ENCODE measurements at places on chromosomes 2 and 18.

DNA sequence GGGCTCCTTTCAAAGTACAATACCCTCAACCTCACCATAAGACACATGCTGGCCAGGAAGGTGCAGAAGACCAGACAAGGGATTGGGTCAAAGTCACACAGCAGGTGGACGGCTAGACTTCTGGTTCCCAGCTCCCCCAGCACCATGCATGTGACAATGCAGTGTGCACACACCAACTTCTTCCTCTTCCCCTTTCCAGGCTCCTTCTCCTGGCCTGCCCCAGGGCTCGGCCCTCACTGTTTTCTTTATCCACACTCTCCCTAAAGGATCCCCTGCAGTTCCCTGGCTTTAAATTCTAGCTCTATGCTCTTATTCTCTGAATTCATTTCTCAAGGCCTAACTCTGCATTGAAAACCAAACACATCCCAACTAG is 82.3 kb downstream of the LOXHD1 start:
- no peak for DNase-seq

DNA sequence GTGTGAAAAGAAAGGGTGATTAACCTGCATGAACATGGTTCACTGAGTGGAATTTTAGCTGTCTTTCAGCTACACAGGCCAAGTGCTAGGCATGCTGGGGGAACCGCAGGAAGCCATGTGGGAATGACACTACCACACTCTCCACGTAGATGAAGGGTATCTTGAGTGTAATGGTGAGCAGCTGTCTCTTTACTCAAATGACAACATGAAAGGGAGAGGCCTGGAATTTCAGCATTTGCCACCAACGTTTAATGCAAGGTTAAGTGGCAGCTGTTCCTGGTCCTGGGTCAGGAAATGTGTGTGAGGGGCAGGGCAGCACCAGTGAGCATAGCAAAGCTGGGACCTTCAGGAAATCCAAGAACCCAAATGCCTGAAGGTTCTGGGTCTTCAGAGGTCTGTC is 588.4 kb downstream of the SLC4A3 start:
- DNase-seq: no peak

- DNase-seq: no peak
These were observed 7.8 kb downstream of the CCDC74A start for GRCh38 chr2:131535526-131535925.

DNA sequence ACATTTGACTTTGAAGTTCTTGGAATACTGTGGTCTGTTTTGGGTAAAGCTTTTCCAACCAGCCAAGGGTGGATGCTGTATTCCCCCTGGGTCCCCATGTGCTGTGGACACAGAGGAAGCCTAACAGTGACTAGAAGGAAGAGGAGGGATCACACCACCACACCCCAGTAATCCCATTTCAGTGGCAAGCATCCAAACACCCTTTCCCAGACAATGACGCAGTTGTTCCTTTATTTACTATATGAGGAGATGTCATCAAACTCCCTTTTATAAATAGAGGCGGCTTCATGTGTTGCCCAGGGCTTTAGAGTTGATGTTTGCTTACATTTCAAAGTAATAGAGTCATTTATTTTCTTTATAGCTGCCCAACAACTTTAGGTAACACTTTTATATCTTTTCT is 959.4 kb upstream of the GYPC start:
- no peak for DNase-seq

GRCh38 chr2:106104332-106105062 is 89.6 kb downstream of the UXS1 start:
- peak; percentile 66 for DNase-seq

DNA sequence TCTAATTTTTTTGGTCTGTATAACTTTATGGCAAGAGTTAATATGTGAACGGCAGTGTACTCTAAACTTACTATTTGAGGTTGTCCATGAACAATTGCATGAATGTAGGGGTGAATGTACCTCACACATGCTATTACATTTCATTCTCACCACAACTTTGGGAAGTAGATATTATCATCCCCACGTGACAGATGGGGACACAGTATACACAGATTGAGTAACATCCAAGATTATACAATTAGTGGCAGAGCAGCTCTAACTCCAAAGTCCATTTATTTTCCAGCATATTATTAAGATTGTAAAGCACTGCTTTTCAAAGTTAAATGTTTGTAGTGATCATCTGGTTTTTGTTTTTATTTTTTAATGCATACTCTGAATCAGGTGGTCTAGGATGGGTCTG is 622.1 kb upstream of the ZEB2 start:
- DNase-seq: no peak

DNA sequence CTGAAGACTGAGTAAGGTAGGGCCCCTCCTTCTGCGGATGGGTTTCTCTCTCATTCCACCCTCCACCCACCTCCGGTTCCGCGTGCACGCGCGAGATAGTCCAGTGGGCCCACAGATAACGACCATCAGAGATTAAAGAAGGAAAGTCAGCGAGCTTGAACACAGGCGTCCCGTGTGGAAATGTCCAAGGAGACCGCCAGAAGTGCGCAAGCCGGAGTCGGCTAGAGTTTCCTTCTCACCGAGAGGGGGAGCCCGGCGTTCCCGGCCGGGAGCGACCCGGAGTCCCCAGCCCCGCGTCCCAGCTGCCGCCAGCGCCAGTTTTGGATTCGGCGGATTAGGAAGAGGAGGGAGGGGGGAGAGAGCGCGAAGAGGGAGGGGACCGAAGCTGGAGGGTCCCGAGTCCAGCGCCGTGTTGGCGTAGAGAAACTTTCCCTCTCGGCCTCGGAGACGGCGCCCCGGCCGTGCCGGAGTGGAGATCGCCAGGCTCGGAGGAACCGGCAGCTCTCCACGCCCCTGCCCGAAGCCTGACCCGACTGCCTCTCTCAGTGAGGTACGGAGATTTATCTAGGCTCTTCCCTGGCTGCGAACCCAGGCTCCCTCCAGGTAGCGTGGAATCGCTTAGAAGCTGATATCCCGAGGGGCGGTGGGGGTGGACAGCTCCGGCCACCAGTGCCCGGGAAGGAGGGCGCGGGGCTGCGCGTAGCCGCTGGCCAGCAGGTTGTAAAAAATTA is at the start of gene GULP1:
Gene GULP1, plus strand, starts transcription at position 258 of the 731 bp plus-strand sequence. CDS start 185,829 bp downstream, outside the sequence.
- peak; percentile 84 for DNase-seq

GRCh38 chr2:180191432-180192124 is 184.5 kb upstream of the CWC22 start:
- peak; percentile 13 for DNase-seq

DNA sequence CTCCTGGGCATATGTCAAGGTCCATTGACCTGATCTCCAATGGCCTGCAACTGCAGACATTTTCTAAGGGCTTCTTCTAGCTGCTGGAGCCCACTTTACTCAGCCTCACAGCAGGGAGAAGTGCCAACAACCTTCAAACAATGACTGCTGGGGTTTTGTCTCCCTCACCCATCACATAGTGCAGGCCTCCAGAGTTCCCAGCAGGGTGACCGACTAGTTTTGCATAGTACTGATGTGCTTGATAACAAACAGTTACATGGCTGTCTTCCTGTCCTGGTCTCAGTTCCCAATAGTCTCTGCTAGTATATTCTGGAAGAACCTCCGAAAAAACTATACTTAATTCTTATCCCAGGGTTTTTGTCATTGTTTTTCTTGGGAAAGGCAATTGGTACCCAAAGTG is 10.4 kb upstream of the NETO1 start:
- DNase-seq: no peak

DNA sequence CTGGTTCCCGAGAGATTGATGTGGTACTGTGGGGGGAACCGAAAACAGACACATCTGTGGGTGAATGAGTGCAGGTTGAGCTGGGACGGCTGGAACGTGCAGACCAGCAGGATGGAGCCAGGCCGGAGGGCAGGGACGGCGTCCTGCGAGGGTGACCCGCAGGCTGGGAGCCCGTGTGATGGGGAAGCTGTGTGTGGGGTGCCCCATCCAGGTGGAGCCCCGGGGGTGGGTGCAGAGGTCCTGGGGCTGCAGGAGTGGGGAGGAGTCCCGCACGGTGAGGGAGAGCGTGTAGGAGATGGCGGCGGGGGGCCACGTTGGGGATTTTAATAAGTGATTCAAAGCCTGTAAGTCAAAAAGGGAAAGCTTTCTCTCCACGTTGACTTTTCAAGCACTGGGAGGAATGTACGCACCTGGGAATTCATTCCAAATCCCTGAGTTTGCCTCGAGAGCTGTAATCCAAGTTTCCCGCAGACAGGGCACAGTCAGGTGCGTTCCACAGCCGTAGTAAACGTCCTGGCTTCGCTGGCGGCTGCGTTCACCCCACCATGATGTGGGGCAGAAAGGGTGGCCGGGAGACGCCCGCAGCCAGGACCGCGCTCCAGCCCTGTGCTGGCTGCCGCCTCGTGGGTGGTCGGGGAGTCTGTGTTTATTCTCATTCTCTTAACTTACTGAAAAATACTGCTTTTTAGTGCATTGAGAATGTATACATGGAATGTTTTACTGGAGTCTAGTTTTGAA is 54.0 kb downstream of the NFATC1 start:
- no peak for DNase-seq

DNA sequence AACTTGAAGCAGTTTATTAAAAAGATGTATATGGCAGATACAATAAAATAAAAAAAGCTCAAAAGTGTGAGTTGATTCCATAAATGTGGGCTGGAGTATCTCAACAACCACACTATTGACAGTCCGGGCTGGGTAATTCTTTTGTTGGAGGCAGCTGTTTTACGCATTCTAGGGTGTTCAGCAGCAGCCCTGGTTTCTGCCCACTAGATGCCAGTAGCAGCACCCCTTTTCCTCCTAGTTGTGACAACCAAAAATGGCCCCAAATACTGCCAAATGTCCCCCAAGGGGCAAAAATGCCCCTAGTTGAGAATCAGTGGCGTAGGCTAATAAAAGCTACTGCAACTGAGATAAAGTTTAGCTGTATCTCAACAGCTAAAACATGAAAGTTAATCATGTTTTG is 44.8 kb downstream of the CHMP3 start:
- DNase-seq: no peak

- no peak for DNase-seq
These were observed 35.4 kb downstream of the SFXN5 start for GRCh38 chr2:73035899-73036711.

- DNase-seq: peak; percentile 63
These were observed 156.7 kb downstream of the EVA1A start for GRCh38 chr2:75403991-75404428.

DNA sequence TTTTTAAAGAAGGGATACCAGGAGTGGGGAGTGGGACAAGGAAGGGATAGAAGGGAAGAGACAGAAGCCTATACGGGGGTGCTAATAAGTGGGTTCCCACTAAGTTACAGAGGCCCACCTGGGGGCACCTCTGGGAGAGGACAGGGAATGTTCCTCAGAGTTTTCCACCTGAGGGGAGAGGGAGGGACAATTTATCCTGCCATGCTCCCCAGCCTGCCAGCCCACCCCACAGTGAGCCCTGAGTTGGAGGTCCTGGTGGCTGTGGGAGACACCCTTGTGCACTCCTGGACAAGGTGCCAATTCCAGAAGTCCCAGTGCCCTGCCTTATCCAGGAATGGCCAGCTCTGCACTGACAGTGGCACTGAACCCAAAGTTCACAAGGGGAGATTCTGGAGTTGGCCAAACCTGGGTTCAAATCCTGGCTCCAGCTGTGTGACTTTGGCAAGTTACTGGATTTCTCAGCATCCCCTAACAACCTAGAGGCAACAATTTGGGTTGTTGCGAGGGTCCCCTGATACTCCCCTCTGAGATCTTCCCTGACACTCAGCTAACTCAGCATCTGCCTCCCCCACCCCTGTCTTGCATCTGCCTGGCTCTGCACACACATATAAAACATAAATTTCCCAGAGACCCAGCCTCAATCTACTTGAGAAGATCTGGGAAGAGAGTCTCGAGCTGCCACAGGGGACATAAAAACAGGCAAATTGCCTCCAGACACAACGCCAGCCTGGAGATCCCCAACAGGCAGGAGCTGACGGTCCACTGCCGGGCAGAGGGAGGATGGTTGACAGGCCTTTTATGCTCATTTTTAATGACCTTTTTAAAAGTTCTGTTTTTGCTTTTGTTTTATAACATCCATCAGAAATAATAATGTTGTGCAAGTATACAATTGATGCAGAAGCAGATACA is 98.7 kb upstream of the ST3GAL5 start:
- DNase-seq: no peak

GRCh38 chr2:70132244-70133126 is 45.2 kb downstream of the PCBP1 start:
- peak; percentile 82 for DNase-seq

DNA sequence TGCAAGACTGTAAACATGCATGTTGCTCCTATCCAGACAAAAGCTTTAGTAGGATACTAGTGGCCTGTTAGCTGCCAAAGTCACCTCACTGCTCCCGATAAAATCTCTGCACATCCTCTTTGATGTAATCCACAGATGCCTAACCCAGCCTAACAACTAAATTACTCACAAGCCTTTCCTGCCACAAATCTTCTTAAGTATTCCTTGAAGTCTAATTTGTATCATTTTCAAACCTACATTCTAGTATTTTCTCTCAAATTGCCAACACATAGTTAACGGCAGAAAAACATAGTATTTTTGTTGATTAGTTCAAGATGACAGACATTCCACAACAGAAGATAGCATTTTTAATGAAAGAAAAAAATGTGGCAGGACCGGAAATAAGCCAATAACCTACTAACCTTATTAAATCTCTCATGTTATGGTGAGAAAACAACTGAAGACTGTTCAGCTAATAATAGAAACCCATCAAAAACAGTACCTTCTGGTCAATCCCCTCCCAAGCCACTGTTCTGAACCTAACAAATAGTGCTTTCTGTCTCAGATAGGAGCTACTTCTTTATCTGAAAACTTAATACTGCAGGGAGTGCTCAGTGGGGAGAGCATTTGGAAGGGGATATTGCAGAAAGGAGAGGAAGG is at the start of gene MPP4:
Gene MPP4, minus strand, starts transcription at position 57 of the 639 bp plus-strand sequence. CDS start 4,690 bp downstream, outside the sequence.
- DNase-seq: peak; percentile 61

DNA sequence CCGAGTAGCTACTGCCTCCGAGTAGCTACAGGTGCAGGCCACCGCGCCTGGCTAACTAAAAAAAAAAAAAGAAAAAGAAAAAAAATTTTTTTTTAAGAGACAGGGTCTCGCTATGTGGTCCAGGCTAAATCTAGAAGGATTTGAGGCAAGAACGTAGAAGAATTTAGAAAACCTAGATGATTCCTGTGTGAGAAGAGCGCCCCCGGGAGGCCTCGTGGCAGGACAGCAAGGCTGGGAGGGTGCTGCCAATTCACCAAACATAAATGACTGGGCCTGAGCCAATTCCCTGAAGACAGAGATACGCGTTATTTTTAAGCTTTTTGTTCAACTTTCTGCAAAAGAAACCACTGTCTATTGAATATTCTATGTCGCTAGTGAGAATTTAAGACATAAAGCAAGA is 90.1 kb upstream of the TGFA start:
- no peak for DNase-seq

DNA sequence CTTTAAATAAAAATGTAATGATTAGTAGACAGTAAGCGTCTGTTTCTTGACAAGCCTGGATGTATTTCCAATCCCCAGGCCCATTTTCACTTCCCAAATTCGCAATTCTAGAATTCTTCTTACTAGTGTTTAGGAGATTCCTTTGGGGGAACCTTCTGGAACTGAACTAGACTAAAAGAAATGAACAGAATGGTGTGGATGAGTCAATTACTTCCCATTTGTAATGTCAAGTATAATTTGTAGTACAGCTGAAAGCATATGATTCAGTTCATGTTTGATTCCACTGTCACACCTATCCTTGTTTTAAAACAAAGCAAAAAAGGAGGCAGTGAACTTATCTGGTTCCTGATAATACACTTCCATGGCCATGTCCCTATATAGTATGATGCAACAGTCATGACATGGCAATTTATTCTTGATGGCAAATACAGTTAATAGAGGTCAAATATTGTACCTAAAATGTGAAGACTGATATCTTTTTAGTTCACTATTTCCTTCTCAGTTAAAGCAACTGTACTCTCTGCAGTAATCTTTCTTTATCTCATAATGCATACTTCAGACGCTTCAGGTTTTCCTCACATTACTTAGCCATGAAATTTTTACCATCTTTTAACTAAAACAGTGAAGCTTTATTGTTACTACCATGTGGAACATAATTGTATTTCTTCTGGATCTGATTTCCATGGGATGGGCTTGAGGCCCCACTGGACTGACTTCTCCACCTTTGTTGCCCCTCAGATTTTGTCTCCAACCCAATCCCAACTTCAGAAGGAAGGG is 2.0 kb downstream of the IDH1 start:
- no peak for DNase-seq
